Stimulated activated CD4-positive, alpha-beta T cell treated with anti-CD3 and anti-CD28 coated beads, Interleukin-4, amount 100 ng/mL, for 24 hours (primary cell): ENCODE measurements at places on chromosomes 1 and 21.
A peak's percentile ranks its signal among the peaks of the same experiment; 100 is the strongest.

- DNase-seq = no peak
These were observed 15.6 kb downstream of the PLPPR5 start for GRCh38 chr1:98988904-98989555.

GRCh38 chr1:36143424-36143823 lies 5.9 kb downstream of the TRAPPC3 start:
- no peak for DNase-seq

DNA sequence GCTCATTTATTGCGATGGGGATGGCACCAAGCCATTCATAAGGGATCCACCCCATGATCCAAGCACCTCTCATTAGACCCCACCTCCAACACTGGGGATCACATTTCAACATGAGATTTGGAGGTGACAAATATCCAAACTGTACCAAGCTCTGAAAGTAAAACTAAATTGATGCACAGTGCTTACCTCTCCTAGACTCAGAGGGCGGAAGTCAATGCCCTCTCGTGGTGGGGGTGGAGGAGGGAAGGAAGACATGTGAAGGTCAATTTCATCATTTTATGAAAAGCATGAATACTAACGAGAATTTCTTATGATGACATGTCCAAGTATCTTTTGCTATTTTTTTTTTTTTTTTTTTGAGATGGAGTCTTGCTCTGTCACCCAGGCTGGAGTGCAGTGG lies 120.0 kb downstream of the PGBD5 start:
- peak; percentile 44 for DNase-seq

GRCh38 chr1:177278626-177279390 lies 108.0 kb downstream of the BRINP2 start:
- DNase-seq = no peak

- DNase-seq = no peak
These were observed 43.4 kb downstream of the WDR64 start for GRCh38 chr1:241695246-241696171.

- DNase-seq = no peak
These were observed 1.8 kb upstream of the TTC34 start for GRCh38 chr1:2803086-2803930.

DNA sequence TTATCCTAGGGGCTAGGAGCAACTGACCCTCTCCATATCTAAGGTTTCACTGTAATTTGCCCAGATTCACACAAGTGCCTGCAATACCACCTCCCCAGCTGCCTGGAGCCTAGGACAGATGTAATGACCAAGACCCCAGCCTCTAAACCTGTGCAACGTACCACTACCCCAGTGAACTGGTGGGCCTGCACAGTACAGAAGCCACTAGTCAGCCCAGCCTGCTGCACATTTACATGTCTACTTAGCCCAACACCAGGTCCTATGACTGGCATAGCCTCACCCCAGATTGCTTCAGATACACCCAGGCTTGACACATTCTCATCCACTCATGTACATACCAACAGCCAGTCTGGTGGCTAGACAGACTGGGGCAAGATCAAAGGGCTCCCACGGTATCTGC lies 1336.6 kb downstream of the BRINP3 start:
- DNase-seq = no peak

DNA sequence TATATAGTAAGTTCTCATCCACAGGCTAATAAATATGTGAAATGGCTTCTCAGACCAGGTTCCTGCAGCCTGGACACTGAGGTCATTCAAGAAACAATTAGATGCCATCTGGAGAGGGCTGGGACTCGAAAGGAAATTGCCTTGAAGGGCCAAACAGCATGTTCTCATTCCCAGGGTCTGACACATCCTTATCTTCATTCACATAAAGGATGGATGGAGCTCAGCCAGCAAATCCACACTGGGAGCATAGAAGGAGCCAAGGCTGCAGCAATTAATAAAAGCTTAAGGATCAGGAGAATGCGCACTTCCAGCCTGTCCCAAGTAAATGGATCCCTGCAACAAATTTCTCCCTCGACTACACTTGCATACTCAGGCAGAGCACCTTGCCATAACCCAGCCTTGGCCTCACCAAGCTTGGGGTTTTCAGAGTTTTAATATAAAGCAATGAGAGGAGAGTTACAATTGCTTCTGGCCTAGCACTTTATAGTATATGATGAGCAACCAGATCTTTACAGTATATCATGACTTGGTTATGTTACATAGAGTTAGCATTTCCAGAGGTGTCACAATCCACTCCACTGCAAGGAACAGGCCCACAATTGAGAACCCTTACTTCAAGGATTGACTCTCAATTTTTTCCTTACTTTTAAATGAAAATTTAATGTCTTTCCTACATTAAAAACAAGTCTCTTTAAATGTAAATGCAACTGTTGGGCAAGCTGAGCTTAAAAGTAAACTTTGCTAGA lies 55.9 kb downstream of the BCAR3 start:
- DNase-seq = no peak

DNA sequence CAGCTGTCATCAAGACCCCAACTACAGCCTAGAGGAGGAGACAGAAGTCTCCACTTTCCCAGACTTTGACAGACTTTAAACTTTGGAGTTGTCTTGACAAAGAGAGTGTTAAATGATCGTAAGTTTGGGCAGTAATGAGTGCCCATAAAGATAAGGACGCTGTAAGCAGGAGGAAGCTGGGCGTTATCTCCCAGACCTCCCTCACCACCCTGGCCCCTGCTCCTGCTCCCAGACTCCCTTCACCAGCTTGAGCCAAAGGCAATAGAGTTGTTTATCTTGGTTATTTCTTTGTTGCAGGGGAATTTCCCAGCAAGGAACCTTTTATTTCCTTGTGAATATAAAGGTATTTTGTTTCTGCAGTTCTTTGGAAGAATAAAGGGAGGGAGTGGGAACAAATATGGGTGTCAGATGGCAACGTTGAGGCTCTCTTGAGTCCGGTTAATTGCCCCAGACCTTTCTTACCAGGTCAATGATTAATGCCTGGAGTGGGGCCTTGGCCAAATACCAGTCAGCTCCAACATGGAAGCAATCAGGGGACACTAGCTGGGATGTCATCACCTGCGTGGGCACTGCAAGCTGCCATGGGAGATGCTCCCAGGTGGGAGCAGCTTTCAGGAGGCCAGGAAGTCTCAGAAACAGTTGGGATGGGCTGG lies 4.4 kb downstream of the PIGR start:
- no peak for DNase-seq

DNA sequence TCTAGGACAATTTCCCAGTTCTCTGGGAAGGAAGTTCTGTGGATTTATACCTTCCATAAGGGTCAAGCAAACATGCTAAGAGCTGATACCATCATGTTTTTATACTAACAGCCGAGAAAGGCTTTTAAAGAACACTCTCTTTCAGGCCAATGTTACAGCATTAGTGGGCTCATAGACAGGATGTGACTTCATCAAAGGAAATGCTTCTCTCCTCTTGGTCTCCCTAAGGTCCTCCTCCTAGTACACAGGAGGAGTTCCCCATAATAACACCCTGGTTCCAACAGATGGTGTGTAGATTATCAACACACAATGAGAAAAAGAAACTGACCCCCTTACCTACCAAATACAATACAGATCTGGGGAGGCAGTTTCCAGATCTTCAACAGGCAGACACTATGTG lies 26.7 kb upstream of the GLIS1 start:
- DNase-seq = no peak

GRCh38 chr1:225554216-225554812 lies 98.6 kb downstream of the ENAH start:
- DNase-seq = no peak

DNA sequence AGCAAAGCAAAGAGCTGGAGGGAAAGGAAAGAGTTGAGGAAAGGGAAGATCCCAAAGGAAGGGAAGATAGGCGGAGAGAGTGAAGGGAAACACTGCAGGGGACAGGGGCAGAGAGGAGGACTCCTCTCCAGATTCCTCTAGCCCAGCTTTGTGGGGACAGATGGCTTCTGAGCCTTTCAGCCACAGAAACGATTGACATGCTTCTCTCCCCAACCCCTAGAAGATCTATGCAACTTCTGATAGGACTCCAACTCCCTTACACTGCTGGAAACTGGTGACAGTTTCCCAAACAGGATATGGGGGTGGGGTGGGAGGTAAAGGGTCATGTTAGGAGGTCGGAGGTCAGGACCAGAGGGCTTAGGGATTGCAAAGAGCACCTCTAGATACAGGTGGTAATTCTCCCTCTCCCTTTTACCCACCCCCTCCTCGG lies 6.5 kb downstream of the MEX3A start:
- DNase-seq = no peak

DNA sequence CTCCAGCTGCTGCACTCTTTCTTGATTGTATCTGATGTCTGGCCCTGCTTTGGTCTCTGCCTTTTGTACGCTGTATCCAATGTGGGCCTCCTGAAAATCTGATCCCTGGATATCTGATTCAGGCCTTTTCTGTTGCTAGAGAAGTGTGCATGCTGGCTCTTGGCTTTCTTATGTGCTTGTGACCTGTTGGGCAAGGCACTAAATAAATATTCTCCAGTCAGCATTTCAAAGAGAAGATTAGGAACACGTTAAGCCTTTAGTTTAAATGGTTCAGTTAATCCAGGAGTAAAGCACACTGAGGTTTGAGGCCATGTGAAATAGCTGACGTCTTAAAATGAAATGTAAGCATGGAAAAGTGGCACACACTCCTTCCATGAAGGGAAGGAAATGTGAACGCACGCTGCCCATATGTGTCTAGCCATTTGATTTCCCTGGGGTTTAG lies 9.3 kb upstream of the F3 start:
- DNase-seq = no peak

DNA sequence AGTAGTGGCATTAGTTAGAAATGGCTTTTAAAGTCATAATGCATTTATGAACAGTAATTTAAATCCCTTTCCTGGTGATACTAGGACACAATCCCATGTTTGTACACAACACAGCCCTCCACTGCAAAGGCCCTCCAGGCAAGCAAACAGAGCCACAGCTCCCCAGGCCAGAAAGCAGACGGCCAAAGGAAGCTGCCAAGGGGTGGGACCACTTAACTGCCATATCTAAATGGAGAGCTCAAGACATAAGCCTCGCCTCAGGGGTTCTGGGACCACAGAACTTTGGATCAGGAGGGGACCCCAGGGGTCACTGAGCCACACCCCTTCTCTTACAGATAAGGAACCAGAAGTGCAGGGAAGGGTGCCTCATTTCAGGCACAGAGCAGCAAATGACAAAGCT lies 189.7 kb downstream of the KCNH1 start:
- no peak for DNase-seq

DNA sequence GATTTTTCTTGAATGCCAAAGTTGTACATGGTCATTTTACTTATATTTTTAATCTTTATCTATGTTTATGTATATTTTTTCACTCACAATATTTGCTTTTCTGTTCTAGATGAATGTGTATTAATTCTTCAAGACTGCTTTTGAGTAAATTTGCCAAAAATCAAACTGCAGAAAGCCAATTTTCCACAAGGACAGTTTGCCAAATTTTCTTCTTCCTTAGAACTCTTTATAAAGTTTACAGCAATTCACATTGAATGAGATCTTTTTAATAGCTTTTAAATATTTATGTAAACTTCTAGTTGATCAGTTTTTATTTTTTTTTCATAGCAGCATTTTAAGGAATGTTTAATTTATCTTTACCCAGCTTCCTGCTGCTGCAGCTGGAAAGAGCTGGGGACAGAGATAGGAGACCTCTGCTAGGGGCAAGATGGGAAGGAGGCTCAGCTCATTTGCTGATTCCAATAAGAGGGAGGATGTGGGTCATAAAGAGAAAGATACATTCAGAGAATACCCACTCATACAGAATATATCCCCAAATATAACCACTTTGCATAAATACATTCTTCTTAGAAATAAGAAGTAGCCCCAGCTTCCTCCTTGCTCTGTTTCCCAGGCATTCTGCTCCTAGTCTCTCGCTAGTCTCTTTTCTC lies 93.0 kb downstream of the ODF2L start:
- no peak for DNase-seq

DNA sequence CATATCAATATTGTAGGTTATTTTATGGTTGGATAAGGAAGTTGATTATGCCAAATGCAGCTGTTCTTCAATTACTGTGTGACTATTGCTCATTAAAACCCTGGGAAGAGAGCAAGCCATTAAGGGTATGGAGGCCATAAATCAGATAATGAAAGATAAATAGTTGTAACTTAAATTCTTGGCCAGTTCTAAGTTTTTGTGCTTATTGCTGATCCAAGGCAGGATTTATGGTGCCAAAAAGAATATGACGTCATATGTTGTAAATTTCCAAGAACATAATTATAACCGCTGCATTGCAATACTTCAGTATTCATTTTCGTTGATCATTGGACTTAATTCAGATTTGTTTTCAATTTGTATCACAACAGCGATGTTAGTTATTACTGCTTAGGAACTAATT lies 211.6 kb downstream of the LRRC40 start:
- DNase-seq = no peak

GRCh38 chr1:21961337-21961736 lies 15.5 kb upstream of the CELA3B start:
- DNase-seq = no peak

DNA sequence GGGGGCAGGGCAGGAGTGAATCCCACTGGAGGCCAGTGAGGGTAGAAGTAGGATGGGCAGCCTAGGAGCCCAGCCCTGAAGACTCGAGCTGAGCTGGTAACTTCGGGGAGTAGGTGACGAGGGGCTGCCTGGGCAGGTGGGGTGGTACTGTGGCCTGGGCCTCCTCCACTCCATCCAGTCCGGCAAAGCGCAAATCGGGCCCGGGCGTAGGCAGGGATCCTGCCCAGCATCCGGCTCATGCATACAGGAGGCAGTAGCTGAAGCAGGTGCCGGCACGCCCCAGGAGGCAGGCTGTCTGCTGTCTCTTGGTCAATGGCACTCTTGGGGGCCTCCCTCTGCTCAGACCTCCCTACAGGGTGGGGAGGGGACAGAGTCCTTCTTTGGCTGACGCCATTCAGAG lies 1.3 kb upstream of the TNFRSF25 start:
- DNase-seq = no peak

- DNase-seq = no peak
These were observed 99.8 kb upstream of the HOOK1 start for GRCh38 chr1:59714966-59715365.

DNA sequence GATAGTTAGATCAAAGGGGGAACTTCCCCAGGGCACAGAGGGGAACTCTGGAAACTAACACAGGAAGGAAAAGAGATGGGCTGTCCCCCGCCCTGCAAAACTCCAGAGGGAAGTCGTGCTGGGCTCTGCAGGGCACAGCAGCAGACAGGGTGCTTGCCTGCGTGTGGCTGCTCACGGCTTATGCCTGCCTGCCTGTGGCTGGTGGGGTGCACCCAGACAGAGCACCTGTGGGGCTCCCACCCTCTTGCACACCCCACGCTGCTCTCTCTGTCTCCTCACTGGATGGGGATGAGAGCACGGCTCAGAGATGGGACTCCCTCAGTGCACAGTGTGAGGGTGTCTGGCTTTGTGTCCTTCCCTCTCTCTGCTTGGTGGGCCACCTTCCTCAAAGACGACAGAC lies 13.5 kb upstream of the ETV3L start:
- no peak for DNase-seq

DNA sequence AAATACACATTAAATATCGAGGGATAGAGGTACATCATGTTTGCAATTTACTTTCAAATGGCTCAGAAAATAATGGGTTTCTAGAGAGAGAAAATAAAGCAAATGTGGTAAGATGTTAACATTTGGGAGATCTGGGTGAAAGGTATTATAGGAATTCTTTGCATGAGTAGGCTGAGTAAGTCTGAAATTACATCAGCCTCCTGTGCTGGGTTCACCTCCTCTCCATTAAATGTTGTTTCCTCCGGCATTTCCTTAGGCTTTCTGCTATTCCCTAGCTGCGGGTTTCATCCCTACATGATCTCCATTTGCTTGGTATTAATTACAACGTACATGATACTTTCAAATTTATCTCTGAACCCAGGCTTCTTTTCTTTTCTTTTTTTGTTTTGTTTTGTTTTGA lies 31.6 kb downstream of the ZMYND12 start:
- no peak for DNase-seq

GRCh38 chr1:217090060-217090911 lies 367.1 kb upstream of the ESRRG start:
- no peak for DNase-seq
